ENCODE measurements at places on chromosomes 3 and 15.
A peak's percentile ranks its signal among the peaks of the same experiment; 100 is the strongest.

DNA sequence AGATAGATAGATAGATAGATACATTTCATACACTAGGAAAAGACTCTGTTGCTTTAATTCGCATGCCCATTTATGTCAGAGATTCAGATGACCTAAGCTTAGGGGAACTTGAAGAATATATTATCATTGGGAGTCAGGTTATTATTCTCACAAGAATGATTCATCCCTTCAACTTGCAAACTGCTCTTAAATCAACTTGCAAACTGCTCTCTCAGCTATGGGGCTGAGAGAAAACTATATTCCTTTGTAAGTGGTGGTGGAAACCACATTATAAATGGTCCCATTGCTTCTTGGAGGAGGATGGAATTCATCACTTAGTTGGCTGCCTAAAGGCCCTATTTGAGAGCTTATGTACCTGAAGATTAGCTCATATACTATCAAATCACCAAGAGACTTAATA lies 160.9 kb upstream of the STAC start:
- H3K27ac ChIP-seq, result no peak overlapping the region
- no peak for DNase-seq
- H3K27me3 ChIP-seq, result no peaks in the 10 kb centered on the region
- no peak overlapping the region for H3K4me3 ChIP-seq

DNA sequence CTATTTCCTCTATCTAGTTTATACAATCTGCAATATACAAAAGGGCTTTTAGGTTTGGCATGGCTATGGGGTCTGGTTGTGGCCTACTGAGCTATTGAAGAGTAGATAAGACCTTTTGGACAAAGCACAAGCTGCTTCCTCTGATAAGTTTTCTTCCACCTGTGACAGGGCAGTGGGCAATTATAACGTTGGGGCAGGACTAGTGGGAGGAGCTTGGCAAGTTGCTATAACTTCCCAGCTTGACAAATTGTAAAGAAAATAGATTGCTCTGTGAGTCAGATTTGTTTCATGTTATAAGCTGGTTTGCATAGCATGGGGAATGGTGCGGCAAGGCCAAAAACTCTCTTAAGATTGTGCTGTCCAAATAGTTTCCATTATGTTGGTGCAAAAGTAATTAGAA lies 64.9 kb downstream of the SLC7A14 start:
- H3K27ac ChIP-seq, result no peak overlapping the region
- H3K36me3 ChIP-seq, result no peaks in the 10 kb centered on the region
- no peaks in the 10 kb centered on the region for H3K27me3 ChIP-seq
- no peaks in the 10 kb centered on the region for H3K4me1 ChIP-seq

- no peak overlapping the region for H3K4me3 ChIP-seq
- no peaks in the 10 kb centered on the region for H3K27me3 ChIP-seq
Measured at GRCh38 chr3:133935843-133936769, 40.4 kb upstream of the RAB6B start.

DNA sequence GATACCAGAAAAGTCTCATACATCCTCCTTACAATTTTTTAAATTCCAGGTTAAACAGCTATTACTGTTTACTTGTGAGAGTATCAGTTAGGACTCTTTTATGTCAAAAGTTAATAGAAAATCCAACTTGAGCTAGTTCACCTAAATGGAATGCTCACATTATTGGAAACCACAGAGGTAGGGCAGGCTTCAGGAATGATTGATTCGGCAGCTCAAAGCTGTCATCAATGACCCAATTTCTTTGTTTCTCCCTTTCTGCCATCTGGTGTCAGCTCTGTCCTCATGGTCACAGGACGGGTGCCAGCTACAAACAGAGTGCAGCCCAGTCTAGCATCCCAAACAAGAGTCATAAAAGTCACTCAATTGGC lies 32.2 kb downstream of the CFAP20DC start:
- H3K27ac ChIP-seq, result peak overlapping the region; percentile 44
- no peaks in the 10 kb centered on the region for H3K27me3 ChIP-seq
- H3K4me3 ChIP-seq, result no peak overlapping the region
- DNase-seq, result no peak

DNA sequence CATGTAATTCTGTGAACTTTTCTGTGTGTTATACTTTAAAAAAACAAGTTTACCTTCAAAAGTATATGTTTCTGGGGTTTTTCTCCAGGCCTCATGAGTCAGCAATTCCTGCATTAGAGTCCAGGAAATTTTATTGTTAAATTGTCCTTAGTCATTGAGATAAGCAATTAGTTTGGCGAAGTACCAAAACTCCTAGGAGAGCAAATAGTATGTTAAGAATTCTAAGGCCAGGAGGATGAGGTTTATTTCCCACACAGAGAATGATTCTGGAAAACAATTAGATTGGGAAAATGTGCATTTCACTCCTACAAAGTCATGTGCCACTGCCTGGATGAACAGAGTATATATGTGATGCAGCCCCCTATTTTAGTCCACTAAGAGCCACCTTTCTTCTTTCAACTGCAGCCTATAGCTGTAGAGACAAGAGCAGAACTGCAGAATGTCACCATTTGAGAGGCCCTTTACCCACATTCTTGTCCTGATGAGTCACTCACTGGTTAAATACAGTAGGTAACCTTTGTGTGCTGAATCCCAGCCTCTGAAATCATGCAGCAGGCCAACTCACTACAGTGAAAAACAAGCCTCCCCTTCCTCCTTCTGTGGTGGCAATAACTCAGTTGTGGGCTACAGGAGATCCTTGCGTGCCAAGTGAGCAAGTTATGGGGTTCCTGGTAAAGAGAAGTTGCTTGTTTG lies 452.8 kb upstream of the THBS1 start:
- no peaks in the 10 kb centered on the region for H3K27me3 ChIP-seq
- no peak overlapping the region for H3K4me3 ChIP-seq
- H3K36me3 ChIP-seq, result no peaks in the 10 kb centered on the region
- no peak overlapping the region for H3K27ac ChIP-seq

GRCh38 chr3:24764236-24764915 lies 269.7 kb upstream of the THRB start:
- H3K4me1 ChIP-seq, result no peaks in the 10 kb centered on the region
- no peaks in the 10 kb centered on the region for H3K36me3 ChIP-seq
- no peak overlapping the region for H3K4me3 ChIP-seq
- DNase-seq, result no peak

Measured in suprapubic skin (tissue), 4 donors.